ENCODE measurements at places on chromosomes 16 and 17.

GRCh38 chr17:55294042-55294751 lies 29.4 kb downstream of the HLF start:
- DNase-seq = no peak

DNA sequence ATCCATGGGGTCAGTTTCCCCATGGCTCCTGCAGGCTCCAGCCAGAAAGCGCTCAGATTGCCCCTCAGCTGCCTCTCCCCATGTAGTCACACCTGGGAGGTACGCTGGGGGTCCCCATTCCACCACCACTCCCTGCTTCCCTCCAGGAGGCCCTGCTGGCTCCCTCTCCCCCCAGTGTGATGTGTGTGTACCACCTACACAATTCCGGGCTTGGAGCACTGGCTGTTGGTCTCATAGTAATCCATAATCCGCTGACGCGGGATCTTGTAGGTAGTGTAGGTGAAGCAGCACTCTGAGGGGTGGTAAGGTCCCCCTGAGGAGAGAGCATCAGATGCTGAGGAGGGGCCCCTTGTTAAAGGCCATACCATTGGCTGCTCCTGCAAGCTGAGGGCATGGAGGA lies 2.4 kb downstream of the CCL14 start:
- no peak for DNase-seq

- DNase-seq = no peak
These were observed 348.2 kb downstream of the CDH11 start for GRCh38 chr16:64773638-64774037.

DNA sequence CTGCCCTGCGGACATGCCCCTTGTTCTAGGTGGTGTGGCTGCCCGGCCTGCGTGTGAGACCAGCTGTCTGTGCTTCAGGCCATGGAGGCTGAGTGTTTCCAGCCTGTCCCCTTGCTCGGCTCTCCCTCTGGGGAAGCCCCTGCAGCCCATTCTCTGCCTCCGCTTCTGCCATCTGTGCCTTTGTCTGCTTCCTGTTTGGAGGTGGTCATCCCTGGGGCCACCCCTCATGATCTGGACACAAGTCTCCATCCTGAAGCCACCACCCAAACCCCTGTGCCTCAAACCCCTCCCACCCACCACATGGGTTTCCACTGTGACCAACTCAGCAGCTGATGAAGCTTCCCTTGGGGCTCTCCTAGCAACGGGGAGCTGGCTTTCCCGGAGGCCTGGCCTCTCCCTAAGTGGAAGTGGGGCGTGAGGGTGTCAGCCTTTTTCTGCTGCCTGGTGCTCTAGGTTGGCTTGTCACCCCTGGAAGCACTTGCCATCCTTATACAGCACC lies 184.9 kb downstream of the SEC14L1 start:
- no peak for DNase-seq

DNA sequence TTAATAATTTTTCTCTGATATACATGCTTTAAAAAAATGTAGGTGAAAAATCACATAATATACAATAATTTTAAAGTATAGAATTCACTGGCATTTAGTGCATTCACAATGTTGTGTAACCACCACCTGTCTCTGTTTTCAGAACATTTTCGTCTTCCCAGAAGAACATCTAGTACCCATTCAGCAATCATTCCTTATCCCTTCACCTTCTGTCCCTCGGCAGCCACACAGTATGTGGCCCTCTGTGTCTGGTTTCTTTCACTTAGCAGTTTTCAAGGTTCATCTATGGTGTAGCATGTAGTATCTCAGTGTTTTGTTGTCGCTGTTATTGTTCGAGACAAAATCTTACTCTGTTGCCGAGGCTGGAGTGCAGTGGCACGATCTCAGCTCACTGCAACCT lies 33.6 kb downstream of the PRPSAP2 start:
- DNase-seq = no peak

DNA sequence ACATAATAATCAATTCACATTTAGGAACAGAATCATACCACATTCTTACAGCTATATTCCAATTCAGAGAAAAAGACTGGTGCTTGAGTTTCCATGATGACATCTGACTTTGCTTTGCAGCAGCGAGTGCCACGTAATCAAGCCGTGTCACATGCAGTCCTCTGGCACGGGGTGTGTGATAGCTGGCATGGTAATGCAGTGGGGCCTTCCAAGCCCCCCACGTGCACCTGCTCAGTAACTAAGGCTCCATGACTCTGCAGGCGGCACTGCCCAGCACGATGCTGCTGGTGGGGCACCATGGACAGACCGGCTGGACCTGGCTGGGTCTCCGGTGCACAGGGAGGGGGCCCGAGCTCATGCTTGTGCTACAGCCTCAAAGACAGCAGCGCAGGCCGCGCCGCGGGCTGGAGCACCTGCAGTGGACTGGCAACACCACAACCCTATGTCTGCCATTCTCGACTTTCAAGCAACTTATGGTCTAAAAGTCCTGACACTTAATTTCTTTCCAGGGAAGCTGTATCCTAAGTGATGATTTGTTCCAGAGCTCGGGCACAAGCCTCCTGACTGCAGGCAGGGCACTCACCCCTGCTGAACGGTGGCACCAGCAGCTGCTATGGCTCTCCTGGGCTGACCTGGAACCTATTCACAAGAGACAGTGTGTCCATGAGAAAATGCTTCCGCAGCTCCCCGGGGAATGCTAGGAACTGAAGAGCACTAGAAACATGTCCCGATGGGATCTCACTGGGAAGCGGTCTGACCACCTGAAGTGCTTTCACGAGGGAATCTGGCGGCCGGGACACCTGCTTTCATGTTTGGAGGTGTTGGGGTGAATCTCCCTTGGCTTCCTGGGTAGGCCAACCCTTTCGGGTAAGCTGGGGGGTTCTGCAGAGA lies 99.5 kb upstream of the DNAH17 start:
- no peak for DNase-seq

GRCh38 chr17:50475362-50475761 lies 3.3 kb upstream of the RSAD1 start:
- no peak for DNase-seq

- no peak for DNase-seq
These were observed 444 bp downstream of the HELZ start for GRCh38 chr17:67244431-67245072.

GRCh38 chr17:27504188-27504995 lies 48.1 kb downstream of the KSR1 start:
- no peak for DNase-seq

GRCh38 chr17:6435968-6436367 lies 1.0 kb upstream of the AIPL1 start:
- no peak for DNase-seq

- DNase-seq = no peak
These were observed 290.6 kb upstream of the CCL2 start for GRCh38 chr17:33964344-33964979.

DNA sequence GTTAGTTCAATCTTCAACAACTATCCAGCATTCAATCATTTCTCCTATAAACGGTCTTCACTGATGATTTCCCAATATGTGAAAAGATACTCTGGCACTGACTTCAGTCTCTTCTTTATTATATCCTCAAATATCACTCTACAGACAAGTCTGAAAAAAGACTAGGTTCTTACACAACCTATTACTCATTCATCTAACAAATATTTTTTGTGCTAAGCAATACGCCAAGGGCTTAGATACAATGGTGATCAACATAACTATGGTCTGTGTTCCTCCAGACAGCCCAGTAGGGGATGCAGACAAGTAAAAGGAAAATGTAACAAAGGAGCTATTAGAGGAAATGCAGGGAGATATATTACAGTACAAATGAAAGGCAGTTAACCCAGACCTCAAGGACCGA lies 63.9 kb downstream of the MYO1D start:
- DNase-seq = no peak

GRCh38 chr17:81090361-81091136 lies 55.6 kb downstream of the BAIAP2 start:
- no peak for DNase-seq

GRCh38 chr16:81526935-81527334 lies 82.3 kb downstream of the CMIP start:
- DNase-seq = no peak

DNA sequence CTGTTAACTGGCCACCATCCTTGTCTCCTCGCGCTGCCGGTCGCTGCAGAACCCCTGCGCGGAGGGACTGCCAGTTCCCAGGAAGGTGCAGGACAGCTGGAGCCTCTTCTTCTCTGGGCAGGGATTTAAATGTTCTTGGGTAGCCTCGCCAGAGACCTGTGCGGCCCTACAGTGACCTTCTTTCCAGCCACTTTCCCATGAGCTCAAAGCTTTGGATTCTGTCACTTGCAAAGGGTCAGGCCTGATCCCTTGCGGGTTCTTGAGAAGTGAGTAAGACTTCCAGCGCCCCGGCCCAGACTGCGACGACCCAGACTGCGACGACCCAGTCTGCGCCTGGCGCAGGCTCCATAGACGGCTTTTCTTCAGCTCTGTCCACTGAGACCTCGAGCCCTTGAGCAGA lies 1.4 kb upstream of the SLFN5 start:
- DNase-seq = no peak

DNA sequence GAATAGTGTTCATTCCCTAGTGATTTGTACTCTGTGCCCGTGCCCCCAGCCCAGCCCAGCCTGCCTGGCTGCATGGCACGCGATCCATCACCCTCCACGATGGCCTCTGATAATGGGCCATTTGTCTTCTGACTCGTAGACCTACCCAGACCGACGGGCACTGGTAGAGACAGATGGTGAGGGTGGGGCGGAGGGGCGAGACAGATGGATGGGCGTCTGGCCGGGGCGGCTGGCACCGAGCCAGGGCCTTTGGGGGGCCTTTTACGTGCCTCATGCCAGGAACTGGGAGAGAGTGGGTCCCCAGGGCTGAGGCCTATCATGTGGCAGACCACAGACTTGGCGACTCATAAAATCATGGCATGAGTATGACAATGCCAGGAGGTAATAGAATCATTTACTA lies 25.4 kb downstream of the CRHR1 start:
- DNase-seq = no peak

GRCh38 chr16:17078931-17079631 lies 391.7 kb downstream of the XYLT1 start:
- DNase-seq = no peak

DNA sequence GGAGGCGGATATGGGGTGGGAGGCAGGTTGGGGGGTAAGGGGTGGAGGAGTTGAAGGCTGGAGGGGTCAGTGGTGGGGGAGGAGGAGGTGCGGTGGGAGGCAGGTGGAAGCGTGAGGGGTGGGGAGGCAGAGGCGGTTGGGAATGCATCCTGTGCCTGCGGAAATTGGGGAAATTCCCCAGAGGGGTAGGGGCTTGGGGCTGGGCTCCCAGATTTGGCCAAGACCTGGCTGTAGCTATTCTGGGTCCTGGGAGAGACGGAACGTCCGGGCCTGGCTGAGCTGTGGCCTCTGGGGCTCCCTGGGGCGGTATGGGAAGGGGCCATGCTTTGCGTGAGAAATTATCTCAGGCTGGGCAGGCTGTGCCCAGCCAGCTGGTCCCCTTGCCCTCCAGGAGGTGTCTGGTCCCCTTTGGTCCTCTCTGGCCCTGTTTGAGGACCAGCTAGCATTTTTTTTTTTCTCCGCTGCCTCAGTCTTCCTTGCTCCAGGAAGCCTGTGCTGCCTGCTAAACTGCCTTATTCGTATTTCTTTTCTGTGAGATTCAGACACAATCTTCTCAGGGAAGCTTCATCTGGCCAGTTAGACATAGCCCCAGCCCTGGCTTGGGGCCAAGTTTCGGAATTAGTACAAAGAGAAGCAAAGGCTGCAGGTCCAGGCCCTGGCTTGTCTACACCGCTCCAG lies 7.3 kb upstream of the TRPV2 start:
- no peak for DNase-seq
